ENCODE measurements at places on chromosomes 5 and 9.

DNA sequence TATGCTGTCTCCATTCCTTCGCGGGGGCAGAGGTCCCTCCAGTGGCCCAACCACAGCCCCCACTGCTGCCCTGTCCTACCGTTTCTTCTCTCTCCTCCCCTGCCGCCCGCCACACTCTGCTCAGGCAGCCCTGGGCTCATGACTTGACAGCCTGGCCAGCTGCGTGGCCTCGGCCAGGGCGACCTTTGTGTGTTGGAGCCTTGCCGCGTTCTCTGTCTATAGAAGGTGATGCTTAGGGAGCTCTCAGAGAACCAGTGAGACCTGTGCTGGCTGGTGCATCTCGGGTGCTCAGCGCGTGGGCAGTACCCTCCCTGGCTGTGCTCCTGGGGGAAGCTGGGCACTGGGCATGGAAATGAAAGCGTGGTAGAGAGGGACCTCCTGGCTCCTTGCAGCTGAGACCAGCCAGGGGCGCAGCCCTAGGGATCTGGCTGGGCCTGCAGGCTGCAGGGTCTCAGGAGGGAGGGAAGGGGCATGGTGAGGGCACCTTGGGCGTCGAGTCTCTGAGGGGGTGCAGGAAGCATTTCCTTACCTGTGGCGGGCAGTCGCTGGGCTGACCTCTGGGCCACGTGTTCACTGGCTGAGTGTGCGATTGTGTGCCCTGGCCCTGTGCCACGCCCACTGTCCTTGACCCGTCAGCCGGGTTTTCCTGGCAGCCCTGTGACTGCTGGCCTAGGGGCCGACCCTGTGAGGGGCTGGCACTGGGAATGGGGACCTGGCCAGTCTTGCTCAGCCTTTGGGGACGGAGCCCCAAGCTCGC, 50.3 kb downstream of the RXRA start:
- no peak for DNase-seq

- DNase-seq: no peak
Measured at GRCh38 chr9:95733741-95734666, 141.5 kb upstream of the ERCC6L2 start.

- no peak for DNase-seq
Measured at GRCh38 chr9:124239249-124240073, 18.3 kb upstream of the NEK6 start.

- DNase-seq: no peak
Measured at GRCh38 chr5:56529666-56530430, 285.5 kb upstream of the MAP3K1 start.

DNA sequence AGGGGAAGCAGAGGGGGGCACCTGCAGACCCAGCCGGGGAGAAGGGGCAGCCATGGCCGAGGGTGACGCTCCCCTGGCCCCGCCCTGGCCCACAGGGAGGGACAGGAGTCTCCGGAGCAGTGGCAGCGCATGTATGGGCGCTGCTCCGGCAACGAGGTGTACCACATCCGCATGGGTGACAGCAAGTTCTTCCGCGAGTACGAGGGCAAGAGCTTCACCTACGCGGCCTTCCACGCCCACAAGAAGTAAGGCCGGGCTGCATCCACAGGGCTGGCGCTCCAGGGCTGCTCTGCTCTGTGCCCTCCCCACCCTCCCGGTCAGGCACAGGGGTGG, 68.2 kb downstream of the KCNT1 start:
- no peak for DNase-seq

DNA sequence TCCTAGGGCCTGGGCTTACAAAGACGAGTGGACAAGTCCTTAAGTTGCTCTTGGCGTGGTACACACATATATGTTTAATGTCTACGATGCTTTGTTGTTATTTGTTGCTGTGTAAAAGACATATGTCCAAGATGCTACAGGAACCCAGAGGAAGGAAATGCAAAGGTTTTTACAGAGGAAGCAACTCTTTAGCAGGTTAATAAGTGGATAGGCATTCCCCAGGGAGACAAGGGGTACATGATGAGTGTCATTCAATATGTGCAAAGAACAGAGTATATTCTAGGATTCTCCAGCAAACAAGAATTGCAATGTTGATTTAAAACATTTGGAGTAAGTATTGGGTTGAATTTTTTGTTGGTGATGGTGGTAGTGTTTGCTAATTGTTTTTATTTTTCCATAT, 92.1 kb downstream of the PIP5K1B start:
- no peak for DNase-seq

DNA sequence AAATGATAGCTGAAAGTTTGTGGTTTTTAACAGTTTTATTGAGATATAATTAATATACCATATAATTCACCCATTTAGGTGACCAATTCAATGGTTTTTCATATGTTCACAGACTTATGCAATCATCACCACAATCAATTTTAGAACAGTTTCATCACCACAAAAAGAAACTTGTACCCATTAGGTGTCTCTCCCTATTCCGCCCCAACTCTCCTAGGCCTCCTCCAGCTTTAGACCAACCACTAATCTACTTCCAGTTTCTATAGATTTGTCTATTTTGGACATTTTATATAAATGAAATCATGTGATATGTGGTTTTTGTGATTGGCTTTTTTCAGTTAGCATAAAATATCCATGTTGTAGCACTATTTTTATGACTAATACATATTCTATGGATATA, 38.6 kb downstream of the YTHDC2 start:
- DNase-seq: no peak

DNA sequence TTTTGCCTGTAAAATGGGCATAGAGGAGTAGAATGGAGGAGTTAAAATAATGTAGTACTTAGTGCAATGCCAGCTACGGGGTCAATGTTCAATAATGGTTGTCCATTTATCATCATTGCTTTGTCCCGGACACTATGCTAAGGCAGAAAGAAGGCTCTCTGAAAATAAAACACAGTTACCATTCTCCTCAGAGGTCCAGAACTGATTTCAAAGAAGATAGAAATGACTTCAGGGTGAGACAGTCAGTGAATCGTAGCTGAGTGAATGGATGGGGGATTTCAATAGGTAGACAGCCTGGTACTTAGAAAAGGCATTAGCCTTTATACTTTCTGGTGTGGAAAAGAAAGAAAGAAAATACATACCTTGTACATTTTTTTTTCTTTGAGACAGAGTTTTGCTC, 1.2 kb upstream of the AK3 start:
- no peak for DNase-seq

GRCh38 chr5:149030838-149031397, 31.9 kb downstream of the SH3TC2 start:
- no peak for DNase-seq

GRCh38 chr9:114805670-114806525, at the start of gene TNFSF15:
Gene TNFSF15, minus strand, starts transcription at chr9:114806039. Its CDS starts 27 bp downstream, at chr9:114806012.
- no peak for DNase-seq

DNA sequence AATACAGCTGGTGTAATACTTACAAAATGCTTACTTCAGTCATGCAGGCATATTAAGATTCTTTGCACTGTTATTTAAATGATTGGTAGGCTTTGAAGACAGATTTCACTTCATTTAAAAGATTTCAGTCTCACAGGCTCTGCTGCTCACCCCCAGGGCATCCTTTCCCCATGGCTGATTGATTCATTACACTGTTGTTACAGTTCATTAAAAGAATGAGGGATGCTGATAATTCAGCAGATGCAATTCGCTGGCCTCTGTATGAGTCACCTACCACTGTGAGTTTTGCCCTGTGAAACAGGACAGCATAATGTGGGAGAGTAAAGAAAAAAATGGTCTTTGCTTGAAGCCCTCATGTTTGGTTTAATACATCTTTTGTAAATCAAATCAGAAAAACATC, 246.9 kb downstream of the CYLC2 start:
- no peak for DNase-seq

DNA sequence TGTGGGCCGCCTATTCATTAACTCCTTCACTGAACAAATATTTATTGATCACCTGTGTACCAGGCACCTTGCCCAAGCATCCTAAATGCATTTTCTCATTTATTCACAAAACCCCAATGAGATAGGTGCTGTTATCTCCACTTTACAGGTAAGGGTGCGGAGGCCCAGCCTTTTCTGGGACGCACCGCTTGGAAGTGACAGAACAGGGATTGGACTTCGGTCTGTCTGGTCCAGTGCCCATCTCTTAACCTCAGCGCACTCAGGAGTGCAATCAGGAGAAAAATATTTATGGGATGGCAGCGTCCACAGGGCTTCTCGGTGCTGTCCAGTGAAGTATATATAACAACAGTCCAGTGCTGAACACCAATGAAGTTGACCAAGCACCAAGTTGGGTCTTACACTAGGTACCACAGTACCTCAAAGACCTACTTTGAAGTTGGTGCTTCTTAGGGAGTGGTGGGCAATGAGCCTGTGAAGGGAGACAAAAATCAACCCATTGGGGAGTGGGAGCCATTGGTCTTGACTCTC, 18.9 kb upstream of the GARNL3 start:
- DNase-seq: no peak

DNA sequence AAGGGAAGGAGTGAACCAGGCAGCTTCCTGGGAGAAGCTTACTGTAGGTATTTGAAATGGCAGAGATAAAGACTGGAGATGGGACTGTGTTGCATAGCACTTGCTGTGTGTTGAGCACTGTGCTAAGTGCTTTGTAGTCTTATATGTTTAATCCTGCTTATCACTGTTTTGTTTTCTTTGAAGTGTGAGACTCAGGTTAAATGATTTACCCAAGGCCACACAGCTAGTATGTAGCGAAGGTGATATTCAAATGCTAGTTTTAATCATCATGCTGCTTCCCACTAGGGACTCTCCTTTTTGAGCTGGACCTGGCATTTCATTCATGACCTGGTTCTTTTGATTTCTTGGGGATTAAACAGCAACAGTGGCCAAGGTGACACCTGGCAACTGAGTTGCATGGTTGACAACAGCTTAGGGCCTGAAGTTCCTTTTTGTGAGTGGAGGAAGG, 35.3 kb upstream of the SPRY4 start:
- DNase-seq: no peak

DNA sequence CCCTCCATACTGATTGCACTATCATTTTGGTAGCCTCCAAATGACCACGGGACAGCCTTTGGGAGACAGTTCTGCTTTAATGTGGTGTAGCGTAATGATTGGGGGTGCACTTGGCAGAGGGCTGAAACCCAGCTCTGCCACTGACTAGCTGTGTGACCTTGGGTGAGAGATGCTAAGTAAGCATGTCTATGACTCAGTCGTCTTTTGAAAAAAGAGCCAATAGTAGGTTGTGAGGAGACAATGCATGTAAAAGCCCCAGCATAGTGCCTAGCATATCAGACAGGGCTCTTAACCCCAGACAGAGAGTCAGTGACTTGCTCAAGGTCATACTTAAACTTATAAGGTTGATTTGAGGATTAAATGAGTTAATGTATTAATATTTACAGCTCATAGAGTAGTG, 18.0 kb upstream of the CXCL14 start:
- DNase-seq: no peak

- DNase-seq: no peak
Measured at GRCh38 chr5:89904442-89904841, 505.1 kb downstream of the CETN3 start.

DNA sequence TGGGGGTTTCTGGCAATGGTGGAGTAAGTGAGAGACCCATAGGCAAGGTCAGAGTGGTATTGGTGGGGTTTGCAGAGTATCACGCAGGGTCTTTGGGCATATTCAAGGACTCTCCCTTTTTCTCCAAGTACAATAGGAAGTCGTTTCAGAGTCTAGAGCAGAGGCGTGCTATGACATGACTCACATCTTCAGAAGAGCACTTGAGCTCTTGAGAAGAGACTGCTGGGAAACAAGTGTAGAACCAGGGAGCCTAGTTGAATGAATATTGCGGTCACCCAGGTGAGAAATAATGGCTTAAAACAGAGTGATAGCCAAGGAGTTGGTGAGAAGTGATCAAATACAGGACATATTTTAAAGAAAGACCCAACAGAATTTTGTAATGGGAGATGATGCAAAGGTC, 813.4 kb downstream of the TLE1 start:
- no peak for DNase-seq

- DNase-seq: no peak
Measured at GRCh38 chr5:14998491-14998890, 126.9 kb upstream of the ANKH start.

GRCh38 chr9:2729003-2729402, 11.7 kb downstream of the KCNV2 start:
- no peak for DNase-seq

DNA sequence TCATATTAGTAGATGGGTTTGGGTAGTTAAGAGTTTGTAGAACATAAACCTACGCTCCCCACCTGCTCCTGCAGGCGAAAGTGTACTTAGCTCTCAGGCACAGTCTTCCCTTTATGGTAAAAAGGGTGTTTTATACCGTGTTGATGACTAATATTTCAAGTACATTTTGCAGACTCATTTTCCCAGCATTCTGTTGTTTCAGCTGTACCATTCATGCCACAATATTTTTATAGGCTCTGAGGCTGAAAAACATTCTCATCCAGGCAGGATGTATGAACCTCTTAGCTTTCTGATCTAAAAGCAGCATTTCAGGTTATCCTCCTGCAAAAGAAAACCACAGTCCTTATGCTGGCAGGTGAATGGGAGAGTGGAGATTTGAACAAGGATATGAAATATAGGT, 231.4 kb downstream of the NR2F1-AS1 start:
- no peak for DNase-seq

DNA sequence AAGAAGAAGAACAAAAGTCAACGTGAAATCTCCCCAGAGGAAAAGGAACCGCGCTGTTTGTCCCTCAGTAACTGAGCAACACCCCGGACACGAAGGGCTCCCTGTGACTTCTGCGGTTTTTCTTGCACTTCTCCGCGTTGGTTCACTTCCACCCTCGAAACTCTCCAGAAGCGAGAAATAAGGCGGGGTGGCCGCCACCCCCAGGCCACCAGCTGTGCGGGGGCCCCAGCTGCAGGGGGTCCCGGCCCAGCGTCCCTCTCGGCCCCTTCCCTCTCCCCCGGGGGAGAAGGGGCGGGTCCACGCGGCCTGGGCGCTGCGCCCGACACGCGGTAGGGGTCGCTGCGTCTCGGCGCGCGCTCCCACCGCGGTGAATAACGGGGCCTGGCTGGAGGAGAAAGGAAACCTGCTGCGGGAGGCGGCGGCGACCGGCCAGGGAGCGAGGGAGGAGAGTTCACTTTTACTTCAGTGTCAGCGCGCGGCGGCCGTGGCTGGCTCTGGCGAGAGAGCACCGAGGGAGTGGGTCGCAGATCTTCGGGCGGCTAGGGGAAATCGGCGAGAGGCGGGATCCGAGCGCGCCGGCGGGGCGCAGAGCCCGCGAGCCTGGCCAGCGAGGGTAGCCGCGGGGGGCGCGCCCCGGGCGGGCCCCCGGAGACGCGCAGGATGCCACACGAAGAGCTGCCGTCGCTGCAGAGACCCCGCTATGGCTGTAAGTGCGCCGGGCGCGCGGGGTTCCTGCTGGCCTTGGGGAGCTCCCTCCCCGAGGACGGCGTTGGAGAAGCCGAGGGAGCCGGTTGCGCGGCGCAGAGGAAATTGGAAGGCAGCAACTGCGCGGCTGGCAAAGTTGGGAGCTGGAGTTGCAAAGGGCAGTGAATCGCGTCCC, at the start of gene IQGAP2:
TSS of gene IQGAP2 (plus strand) at position 400 of the 880 bp plus-strand sequence. CDS start at position 661, 261 bp downstream.
- peak; percentile 68 for DNase-seq

- no peak for DNase-seq
Measured at GRCh38 chr9:29976981-29977380, 2403.7 kb upstream of the C9orf72 start.

- no peak for DNase-seq
Measured at GRCh38 chr9:108417312-108417711, 438.5 kb downstream of the ACTL7B start.

Data from T-helper 2 cell (primary cell).